ENCODE measurements at places on chromosomes 2 and 18.

GRCh38 chr2:127179766-127180165, 40.3 kb downstream of the CYP27C1 start:
- DNase-seq = no peak

- DNase-seq = no peak
Measured at GRCh38 chr2:239291475-239292350, 109.1 kb downstream of the HDAC4 start.

DNA sequence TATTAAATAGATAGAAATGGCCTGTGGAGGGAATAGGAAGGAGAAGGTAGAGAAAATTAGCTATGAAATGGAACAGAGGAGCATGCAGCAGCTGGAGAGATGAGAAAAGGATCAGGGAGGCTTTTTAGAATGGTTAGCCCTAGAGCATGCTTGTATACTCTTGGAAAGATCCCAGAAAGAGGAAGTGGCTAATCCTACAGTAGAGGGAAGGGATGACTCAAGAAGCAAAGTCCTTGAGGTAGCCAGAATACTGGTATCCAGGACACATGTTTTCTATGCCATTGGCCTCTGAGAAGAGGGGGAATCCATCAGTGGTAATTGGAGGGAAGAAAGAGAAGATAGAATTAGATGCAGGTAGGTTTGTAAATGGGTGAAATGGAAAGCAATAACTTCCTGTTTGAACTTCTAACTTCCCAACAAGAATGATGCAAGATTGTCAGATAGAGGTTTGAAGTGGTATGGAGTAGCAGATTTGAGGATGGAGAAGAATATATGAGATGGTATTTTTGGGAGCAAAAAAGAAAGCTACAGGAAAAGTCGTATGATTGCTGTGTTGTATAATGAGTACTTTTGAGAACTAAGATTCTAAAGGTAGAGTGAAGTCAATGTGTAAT, 17.1 kb upstream of the OSBPL6 start:
- DNase-seq = no peak

DNA sequence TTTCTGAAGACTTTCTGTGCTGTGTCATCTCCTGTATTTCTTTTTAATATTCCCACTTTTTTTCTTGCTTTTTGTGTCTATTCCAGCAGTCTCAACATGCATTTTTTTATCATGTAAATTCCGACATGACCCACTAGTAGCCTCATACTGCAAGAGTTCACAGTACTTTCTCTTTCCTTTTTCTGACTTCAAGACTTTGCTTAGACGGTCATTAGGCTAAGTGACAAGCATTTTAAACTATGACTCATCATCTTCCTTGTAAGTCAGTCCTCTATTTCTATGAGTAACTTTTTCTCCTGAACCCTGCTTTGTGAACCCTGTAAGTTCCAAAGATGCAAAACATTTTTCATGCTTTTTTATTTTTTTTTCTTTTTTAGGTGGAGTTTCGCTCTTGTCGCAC, 381.2 kb downstream of the TXNL1 start:
- no peak for DNase-seq

DNA sequence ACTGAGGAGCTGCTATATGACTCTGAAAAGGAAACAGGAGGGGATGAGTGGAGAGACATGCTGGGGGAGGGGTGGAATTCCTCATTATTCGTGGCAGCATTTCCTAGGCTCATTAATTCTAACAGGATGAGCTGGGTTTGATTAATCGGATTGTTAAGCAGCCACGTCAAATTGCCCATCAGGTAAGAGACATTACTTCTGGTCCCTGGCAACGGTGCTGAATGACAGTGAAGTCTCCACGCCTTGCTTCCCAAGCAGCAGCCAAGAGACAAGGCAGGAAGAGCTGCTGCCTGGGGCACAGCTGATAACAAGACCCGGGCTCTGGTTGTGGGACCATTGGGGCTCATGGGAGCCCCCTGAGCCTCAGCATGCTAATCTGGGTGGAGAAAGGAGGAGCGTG, 86.6 kb downstream of the MARCHF4 start:
- DNase-seq = no peak

DNA sequence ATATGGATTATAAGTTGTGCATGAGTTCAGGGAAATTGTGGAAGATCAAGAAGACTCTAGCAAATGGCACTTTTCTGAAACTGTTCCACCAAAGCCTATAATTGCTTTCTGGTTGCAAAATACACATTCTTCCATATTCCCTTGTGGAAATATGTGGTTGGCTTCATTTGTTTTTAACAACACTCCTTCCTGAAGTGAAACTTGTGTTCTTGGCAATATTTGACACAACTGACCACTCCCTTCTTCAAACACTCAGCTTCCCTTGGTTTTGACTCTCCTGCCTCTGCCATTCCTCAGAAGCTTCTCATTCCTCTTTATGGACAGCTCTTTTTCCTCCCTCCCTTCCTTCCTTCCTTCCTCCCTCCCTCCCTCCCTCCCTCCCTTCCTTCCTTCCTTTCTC, 192.3 kb downstream of the PMAIP1 start:
- no peak for DNase-seq

- DNase-seq = no peak
Measured at GRCh38 chr2:19769513-19769912, 132.3 kb downstream of the TTC32 start.

DNA sequence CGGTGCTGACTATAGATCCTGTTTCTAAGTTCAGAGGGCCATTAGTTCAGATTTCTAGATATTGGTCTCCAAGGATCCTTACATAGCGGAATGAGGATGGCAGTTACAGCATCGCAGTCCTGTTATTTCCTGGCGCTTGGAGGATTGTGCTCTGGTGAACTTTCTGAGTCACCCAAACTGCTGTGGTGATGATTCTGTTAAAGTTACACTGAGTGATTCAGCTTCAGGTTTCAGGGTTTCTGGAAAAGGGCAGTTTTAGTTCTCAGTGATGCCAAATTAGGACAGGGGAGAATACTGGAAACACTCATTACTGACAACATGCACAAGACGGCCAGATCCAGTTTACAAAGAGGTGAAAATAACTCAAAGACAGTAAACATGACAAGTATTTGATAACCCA, 52.1 kb upstream of the ANKRD62 start:
- no peak for DNase-seq

GRCh38 chr2:25938345-25938744, 44.0 kb downstream of the KIF3C start:
- no peak for DNase-seq

DNA sequence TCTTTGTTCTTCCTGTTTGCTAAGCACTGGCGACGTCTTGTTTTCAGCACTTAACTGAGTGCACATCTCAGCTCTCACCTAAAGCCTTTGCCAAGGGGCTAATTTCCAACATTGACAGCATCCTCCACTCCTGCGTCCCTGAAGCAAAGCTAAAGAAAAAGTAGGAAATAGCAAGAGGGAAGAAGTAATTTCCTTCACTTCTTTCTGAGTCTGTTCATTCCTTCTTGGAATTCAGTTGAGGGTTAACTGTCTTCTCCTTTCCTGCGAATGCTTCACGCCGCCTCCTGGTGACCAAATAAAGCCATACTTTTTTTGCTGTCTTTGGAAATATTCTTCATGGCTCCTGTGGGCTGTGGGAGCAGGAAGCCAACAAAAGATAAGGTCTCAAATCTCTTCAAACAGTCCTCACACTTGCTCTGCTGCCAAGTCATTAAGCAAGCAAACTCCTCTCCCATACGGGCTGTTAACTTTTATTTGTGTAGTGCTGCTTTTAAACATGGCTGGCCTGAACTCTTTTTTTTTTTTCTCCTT, 100.9 kb downstream of the DPP10 start:
- DNase-seq = no peak

- no peak for DNase-seq
Measured at GRCh38 chr2:12168354-12168753, 421.9 kb downstream of the LPIN1 start.

- no peak for DNase-seq
Measured at GRCh38 chr2:8096484-8096883, 585.4 kb upstream of the ID2 start.

GRCh38 chr2:125667630-125668029, 988.3 kb upstream of the GYPC start:
- no peak for DNase-seq

GRCh38 chr2:56334622-56335021, 150.8 kb downstream of the CCDC85A start:
- DNase-seq = no peak

- DNase-seq = no peak
Measured at GRCh38 chr18:32472841-32473240, 2.2 kb upstream of the GAREM1 start.

DNA sequence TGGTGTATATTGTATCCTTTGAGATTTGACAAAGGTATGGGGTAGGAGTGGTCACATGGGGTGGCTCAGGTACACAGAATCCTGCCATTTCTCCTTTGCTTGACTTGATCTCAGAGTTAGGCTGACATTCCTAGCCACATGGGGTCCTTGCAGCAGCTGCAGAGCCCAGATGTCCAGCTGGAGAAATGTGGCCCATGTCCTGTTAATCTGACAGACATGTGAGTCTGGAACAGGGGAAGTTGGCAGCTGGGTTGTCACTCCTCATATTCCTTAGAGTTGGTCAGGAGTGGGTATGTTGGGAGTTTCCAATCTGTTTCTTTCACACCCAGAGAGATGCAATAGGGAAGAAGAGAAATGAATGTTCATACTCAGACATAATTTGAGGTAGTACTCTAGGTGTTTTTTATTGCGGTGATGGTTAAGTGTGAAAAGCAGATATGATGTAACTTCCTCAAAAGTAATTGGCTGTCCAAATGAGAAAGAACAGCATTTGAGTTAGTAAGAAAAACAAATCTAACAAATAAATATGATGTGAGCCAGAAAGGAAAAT, 402.6 kb upstream of the MEIS1 start:
- DNase-seq = no peak

GRCh38 chr2:172639823-172640222, 83.9 kb downstream of the PDK1 start:
- DNase-seq = no peak

GRCh38 chr2:161030260-161031063, 129.8 kb upstream of the TANK start:
- no peak for DNase-seq

- no peak for DNase-seq
Measured at GRCh38 chr18:22032392-22032961, 136.9 kb upstream of the GATA6 start.

DNA sequence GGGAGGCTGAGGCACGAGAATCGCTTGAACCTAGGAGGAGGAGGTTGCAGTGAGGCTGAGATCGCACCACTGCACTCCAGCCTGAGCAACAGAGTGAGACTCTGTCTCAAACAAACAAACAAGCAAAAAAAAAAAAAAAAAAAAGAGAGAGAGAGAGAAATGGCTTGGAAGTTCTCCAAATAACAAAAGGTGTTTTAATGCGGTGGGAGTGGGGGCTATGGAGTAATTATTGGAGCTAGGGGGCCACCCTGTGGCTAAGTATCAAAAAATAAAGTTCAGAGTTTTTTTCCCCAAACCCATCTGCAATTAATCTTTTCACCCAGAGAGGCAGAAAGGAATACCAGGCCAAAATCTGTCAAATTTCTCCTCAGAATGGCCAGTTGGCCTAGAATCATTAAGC, 23.0 kb upstream of the CEP68 start:
- no peak for DNase-seq

DNA sequence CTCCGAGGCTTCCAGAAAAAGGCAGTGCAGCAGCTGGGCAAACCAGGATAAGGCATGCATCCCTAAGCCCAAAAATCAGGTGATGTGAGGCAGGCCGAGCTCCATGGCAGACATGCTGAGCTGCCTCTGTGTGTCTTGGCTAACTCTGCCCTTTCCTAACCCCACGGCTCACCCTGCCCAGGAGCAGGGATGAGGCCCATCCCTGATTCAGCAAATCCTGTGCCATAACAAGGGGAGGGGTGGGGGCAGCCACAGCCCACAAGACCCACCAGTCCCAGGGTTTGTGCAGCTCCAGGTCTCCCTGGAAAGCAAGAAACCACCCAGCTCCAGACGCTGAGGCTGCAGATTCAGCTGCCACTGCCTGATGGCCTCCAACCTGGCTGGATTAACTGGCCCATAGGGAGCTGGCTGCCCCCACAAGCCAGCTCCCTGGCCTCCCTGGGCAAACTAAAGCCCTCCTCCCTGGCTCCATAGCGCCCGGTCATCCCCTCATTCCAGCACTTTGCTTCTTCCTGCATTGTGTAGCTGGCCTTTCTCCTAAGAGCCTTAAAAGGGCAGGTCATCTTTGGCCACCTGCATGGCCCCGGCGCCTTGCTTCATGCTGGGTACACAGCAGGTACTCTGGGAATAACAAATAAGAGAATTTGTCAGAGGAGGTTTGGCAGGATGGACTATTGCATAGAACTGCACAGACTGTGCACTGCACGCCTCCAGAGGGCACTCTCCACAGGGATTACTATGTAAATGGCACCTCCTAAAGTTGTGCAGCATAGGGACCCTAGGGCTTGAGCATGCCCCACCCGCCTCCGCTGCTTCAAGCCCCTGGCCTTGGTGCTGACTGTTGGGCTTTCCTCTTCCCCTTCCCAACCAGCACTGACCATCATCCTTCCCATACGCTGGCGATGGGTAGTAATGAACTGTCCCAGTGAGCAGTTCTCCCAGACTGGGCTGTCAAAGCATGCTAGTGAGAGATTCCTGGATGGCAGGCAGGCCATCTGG, 10.7 kb downstream of the STEAP3 start:
- DNase-seq = no peak

DNA sequence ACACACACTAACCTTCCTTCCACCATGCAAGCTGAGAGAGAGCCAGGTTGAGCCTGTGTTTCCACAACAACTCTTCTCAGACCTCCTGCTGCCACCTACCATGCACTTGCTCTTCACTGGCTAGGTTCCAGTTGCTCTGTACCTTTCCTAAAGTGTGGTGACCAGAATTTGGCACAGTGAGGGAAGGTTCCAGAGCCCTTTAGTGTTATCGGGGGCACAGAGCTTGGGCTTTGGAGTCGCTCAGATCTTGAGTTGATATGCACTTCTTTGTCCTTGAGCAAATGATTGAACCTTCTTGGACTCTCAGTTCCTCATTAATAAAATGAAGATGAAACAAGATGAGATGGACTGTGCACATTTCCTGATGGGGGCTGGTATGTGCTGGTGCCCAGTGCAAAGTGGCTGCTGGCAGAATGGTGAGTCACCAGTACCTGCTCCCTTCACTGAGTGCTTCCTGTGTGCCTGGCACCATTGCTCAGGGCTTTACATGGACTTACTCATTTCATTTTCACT, 47.1 kb downstream of the NEDD4L start:
- no peak for DNase-seq

- no peak for DNase-seq
Measured at GRCh38 chr2:24181849-24182248, 7.0 kb downstream of the FAM228A start.

- no peak for DNase-seq
Measured at GRCh38 chr2:204492417-204492816, 52.9 kb upstream of the PARD3B start.

GRCh38 chr18:49922228-49922627, 108.9 kb upstream of the ACAA2 start:
- no peak for DNase-seq

- DNase-seq = no peak
Measured at GRCh38 chr2:158359846-158360245, 96.7 kb downstream of the CCDC148 start.

- DNase-seq = no peak
Measured at GRCh38 chr2:241267249-241268067, 48.0 kb downstream of the HDLBP start.

Measured in stimulated activated CD4-positive, alpha-beta T cell treated with anti-CD3 and anti-CD28 coated beads, TNF-alpha, amount 100 ng/mL, for 1 hour (primary cell).